ENCODE measurements at places on chromosomes 2 and 18.

GRCh38 chr2:230696670-230697069 lies 16.0 kb upstream of the CAB39 start:
- DNase-seq, result no peak

DNA sequence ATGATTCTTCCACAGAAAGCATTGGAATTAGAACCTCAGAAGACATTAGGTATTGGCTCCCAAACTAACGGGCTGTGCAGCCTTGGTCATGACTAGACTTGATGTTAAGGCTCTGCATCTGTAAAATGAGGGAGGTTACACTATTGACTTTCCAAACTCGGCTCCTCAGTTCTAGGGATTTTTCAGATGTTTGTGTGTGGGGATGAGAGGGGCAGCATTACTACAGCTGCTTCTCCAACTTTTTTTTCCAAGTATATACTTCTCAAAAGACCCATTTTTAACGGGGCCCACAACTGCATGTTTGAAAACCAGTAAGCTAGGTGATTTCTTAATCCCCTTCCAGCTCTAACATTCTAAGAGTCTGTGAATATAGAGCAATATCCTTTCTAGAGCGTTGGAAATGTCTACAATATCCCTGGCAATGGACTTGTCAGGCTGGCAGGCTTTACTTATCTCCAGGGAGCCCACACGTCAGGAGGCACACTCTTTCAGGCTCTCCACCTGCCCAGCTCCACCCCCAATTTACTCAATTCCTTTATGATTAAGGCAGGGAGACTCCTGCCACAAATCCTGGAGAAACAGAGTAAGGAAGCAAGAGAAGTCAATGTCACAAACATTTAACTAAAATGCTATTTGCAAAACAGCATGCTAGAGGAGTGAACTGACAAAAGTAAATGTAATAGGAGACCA lies 844 bp upstream of the MPV17 start:
- no peak for DNase-seq

DNA sequence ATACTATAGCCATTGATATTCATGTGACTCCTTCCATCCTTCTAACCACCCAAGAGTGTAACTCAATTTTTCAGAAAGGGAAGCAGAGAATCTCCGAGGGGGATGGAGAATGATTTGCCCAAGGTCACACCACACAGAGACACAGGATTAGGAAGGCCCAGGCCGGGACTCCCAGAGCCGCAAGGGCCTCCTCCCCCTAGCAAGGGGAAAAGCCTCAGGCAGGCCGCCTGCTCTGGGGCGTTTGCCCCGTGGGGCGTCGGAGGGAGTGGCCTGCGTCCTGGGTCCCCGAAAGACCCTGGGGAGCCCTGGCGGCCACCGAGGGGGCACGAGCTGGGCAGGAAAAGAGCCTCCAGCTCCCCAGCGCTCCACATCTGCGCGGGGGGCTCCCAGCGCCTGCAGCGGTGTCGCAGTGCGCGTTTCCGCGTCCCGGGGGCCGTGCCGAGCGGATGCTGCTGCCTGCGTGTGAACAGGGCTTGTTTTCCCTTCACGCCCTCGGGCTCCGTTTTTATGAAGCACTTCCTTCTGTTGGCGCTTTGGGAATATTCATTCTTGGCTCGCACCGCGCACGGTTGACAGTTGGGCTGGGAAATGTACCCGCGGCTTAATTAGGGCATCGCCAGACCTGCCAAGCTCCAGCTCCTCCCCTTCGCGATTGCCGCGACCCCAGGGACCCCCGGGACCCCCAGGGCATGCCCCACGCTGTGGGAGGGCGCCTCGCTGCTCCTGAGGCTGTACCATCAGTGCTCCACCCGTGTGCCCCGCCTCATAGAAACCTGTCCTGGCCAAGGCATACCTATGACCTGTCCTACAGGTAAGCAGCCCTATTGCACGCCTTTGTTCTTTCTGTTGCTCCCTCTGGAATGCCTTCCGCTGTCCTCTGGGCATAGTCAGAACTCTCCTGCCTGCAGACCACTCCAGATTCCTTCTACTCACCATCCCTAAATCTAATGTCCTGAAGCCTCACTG lies 158.9 kb upstream of the GLI2 start:
- DNase-seq, result peak; percentile 75

- no peak for DNase-seq
Measured at GRCh38 chr2:229401171-229401865, 130.2 kb upstream of the PID1 start.

GRCh38 chr2:164430166-164430783 lies 191.0 kb downstream of the GRB14 start:
- DNase-seq, result peak; percentile 78

DNA sequence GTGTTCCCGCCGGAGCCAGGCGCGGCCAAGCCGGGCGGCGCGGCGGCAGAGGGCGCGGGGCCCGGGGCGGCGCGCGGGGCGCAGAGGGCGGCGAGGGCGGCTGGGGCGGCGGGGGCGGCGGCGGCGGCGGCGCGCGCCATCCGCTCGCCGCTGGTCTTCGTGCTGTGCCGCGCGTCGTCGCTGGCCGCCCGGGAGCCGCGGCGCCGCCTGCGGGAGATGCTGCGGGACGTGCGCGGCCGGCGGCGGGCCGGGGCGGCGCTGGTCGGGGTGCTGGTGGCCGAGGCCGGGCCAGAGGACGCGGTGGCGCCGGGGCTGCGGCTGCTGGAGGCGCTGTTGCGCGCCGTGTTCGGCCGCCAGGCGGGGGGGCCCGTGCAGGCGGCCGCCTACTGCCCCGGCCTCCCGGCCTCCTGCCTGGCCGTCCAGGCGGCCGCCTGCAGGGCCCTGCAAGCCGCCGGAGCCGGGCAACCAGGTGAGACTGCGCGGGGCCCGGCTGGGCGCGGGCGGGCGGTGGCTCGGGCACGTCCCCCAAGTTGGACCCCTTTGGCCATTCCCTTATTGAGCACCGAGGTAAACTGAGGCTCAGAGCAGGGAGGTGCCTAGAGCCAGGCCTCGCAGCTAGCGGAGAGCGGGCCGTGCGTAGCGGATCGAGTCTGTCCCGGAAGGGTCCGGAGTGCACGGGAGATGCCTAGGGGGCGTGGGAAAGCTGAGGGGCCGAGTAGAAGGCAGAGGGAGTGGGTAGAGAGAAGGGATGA lies 584 bp downstream of the C2orf72 start:
- DNase-seq, result peak; percentile 31

GRCh38 chr18:67268530-67268929 lies 248.0 kb downstream of the DSEL start:
- no peak for DNase-seq

DNA sequence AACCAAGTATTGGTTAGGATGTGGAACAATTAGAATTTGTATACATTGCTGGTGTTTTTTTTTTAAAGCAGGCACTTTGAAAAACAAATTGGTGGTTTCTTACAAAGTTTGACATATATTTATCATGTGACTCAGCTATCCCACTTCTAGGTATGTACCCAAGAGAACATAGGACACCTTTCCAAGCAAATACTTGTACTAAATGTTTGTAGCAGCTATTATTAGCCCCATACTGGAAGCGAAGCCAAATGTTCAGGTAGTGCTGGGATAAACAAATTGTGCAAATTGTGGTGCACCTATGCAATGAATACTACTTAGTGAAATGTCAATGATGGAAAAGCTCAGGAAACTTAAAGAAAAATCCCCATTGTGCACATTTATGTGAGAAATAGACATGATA lies 101.0 kb downstream of the MIB1 start:
- DNase-seq, result no peak

GRCh38 chr2:6442252-6442985 lies 423.3 kb downstream of the CMPK2 start:
- DNase-seq, result no peak

GRCh38 chr18:34886177-34886576 lies 155.0 kb upstream of the MAPRE2 start:
- DNase-seq, result no peak

GRCh38 chr2:84846741-84847142 lies 34.1 kb downstream of the TRABD2A start:
- no peak for DNase-seq

GRCh38 chr2:106736221-106736620 lies 149.7 kb downstream of the ST6GAL2 start:
- no peak for DNase-seq

GRCh38 chr18:44682201-44682870 lies 1.6 kb downstream of the SETBP1 start:
- peak; percentile 41 for DNase-seq

GRCh38 chr2:52260904-52261303 lies 1229.0 kb upstream of the NRXN1 start:
- no peak for DNase-seq

DNA sequence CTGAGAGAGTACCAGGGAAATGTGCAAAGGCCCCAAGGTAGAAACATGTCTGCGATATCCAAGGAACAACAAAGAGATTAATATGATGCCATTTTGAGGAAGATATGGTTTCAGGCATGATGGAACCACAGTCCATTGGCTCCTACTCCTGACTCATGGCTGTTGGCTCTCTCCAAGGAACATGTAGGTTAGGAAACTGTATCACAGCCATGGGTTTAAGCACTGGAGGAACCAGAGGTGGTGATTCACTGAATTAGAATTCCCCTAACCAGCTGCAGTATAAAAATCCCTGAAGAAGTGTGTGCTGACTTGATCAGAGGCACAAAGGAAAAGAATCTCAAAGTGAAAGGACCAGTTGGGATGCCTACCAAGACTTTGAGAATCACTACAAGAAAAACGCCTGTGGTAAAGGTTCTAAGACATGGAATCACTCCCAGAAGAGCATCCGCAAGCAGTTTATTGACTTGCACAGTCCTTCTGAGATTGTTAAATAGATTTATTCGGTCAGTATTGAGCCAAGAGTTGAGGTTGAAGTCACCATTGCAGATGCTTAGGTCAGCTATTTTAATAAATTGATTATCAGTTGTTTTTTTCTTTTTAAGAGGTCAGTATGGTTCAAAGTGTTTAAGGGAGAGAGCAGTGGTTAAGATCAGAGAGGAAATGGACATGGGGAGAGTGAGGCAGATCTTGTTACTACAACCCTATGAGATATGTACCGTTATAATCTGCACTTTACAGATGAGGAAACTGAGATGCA lies 110.7 kb upstream of the OTX1 start:
- no peak for DNase-seq

DNA sequence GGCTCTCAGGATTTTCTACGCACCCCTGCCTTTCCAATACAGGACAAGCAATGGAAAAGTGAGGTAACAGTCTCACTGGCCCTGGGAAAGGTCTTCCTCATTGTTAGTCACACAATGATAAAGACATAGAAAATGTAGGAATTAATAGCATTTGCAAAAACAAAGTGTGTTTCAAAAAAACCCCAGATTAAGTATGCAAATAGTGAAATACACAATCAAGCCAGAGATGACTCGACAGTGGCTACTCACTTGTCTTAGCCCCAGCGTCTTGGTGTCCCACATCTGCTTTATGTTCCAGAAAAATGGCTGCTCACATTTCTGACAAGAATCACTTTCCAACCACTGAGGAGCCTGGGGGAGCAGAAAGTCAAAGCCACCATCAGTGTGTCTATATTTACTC lies 47.0 kb upstream of the AP1S3 start:
- DNase-seq, result no peak

DNA sequence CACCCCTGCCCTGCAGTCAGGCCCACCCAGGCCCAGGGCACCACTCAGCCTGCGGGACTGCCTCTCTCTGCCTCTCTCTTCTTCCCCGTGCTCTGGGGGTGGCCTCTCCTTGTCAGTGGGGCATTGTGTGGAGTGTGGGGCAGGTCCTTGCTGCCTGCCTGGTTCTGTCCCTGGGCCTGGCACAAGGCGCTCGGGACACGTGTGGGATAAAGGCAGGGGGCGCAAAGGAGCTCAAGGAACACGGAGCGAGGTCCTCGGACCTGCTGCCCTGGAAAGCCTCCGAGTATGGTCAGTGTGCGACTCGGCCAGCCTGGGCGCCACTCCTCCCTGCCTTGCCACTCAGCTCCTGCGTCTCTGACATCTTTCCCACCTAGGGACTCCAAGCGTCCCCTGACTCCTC lies 262.2 kb downstream of the HDAC4 start:
- no peak for DNase-seq

DNA sequence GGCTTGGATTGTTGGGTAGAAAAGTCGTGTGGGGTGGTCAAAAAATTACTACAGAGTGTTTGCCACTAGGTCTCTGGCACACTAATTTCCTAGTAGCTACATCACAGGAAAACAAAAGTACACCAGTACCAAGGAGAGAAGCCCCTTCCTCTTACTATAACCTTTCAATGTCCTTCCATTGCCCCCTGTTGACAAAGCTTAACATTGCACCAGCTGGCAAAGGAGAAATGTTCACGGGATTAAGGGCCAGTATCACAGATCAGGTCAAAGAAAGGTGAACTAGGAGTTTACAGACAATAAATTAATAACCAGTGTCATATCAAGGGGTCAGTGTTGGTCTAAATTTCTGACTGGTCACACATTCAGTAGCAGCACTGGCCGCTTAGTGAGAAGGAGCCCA lies 1139.6 kb upstream of the FAM98A start:
- no peak for DNase-seq

DNA sequence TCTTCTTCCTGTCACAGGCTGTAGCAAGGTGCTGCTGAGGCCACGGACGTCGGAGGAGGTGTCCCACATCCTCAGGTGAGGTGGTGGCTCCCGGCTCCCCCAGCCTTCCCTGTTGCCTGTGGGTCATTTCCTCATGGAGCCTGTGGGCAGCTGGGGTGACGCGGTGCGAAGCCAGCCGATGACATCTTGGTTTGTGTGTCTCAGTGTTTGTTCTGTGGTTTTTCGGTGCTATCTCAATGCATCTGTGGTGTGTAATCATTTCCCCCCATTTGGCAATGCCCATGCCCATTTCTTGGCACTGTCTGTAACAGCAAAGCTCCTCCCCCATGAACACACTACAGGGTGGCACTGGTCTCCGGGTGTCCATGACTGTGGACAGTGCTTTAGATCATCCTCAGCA lies 6.6 kb downstream of the D2HGDH start:
- no peak for DNase-seq

- DNase-seq, result peak; percentile 70
Measured at GRCh38 chr2:186347472-186347871, 138.6 kb upstream of the ZC3H15 start.

GRCh38 chr2:140526575-140526974 lies 1604.2 kb downstream of the LRP1B start:
- no peak for DNase-seq

DNA sequence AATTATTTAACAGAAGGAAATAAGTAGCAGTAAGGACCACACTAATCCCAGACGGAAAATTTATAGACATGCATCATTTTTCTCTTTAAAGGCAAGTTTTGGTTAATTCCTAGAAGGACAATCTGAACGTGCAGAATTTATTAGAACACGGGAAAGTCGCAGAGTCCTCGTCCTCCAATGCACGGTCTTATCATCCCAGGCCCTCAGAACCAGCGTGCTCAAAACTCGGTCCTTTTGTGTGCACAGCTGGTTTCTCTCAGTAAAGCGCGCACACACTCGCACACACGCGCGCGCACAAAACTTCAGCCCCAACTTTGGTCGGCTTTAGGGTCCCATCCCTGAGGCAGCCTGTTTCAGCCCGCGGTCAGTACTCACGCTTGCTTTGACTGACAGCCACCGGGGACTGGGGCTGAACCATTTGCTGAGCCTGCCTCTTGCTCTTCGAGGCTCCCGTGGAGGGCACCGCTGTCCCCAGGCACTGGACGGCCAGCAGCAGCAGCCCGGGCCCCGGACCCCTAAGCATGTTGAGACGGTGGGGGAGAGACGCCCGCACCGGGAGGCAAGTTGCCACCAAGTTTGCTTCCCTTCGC lies 493 bp downstream of the FN1 start:
- DNase-seq, result peak; percentile 85

- DNase-seq, result peak; percentile 98
Measured at GRCh38 chr2:43221763-43222474, 4.5 kb downstream of the ZFP36L2 start.

Data from eye (tissue), 1 donor.